Stimulated activated CD4-positive, alpha-beta T cell treated with anti-CD3 and anti-CD28 coated beads, Interleukin-4, amount 100 ng/mL, for 1 hour (primary cell): ENCODE measurements at places on chromosomes 12 and 14.

DNA sequence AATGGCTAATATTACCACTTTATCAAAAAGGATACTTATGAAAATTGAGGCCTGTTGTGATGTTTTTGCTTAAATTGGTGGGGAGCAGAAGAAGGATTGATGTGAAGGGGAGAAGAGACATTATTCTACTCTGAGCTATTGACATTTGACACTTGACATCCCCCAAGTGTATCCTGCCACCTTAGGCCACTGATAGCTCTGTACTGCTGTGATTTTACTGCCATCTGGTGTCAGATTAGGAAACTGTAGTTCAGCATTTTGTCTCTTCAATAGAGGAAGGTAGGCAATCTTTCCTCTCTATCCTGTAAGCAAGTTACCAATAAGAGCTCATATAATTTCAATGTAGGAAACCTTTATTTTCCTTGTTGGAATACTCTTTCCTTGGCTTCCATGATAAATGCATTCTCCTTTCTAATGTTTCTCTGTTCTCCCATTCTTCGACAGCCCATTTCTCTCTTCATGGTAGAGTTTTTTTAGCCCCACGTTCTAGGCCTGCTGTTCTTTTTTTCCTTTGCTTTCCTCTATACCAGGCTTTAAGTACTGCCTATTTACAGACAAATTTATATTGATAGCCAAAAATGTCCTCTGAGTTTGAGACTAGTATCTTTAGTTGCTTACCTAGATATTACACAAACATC, 46.3 kb downstream of the PPHLN1 start:
- DNase-seq = no peak

GRCh38 chr12:29889737-29890136, 106.0 kb upstream of the TMTC1 start:
- no peak for DNase-seq

DNA sequence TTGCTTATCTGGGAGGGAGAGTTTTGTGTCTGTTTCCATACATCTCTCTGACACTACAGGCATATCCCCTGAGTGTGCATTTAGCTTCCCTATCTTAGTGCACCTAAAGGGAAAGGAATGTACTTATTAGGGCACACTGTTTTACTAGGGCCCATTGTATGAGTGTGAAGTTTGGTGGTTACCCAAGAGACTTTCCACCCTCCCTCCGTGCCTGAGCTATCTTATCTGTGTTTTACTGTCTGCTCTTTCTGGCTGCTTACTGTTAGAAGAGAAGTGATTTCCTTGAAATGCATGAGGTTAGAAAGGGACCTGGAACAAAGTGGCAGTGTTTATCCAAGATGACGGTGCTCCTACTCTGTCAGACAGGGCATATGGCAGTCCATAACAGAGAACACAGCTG, 8.5 kb upstream of the SVOP start:
- DNase-seq = no peak

GRCh38 chr12:88408823-88409222, 171.4 kb downstream of the KITLG start:
- no peak for DNase-seq

GRCh38 chr12:130086797-130087196, 75.5 kb upstream of the FZD10 start:
- DNase-seq = no peak
